Astrocyte (in vitro differentiated cells and primary cell): ENCODE measurements at places on chromosomes 2 and 18.
A peak's percentile ranks its signal among the peaks of the same experiment; 100 is the strongest.

DNA sequence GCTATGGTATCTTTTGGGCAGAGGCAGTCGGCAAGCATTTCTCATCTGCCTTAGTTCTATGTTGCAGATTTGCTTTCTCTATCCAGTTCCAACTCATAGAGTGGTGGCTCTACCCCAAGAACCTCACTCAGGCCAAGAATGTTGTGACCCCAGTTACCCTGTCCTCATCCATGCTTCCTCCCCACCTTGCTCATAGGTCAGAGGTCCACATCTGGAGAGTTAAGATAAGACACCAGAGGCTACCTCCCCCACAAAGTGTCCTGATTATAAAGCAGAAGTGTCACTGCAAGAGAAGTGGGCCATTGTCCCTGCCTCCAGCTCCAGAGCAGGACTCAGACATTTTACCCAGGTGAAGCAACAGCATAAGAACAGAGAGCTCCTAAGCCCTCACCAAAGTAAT, 276.8 kb upstream of the CHST9 start:
- DNase-seq = no peak

DNA sequence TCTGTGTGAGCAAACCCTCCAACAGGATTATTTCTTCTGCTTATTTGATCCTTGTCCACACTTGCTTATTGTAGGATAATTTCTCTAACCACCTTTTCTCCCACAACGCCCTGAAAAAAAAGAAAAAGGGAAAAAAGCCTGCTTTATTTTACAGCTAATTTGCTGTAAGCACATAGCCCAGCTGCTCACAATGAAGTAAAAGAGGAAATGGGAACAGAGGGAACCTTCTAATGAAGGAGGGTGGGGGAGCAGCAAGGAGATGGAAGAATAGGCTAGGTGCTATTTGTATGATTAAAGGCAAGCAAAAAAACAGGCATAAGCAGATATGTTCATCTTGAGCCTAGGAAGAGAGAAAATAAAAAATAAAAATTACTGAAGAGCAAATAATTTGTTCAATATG, 331.6 kb downstream of the TXNL1 start:
- no peak for DNase-seq

DNA sequence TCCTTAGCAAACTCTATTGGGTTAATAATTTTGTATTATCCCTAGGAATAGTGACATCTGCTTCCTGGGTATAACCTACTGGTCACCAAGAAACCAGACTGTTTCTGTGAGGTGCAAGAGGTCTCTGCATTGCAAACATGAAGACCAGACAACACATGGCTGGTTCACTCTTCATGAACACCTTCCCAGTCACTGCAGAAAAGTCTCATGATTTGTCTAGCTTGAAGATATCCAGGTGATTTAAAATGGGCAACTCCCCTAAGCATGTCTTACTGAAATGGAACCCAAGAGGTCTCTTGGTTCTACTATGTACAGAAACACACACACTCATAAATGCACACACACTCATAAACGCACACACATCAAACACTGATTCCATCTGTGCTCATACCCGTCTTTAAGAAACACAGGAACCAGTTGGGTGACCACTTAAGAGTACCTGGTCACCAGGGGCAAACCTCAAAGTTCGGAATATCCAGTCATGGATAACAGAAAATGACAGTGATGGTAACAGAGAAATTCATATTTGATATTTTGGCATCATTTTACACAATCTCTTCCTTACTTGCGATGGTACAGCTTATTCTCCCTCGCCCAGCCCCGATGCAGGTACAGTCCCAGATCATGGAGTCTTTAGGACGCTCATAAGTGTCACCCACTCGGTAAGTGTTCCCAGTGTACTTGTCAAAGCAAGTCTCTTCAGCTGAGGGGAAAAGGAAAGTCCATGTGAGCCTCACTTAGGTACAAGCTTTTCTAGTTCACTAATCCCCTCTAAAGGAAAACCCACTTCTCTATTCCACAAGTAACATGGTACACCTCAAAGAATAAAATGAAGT, 2.9 kb downstream of the FN1 start:
- no peak for DNase-seq

DNA sequence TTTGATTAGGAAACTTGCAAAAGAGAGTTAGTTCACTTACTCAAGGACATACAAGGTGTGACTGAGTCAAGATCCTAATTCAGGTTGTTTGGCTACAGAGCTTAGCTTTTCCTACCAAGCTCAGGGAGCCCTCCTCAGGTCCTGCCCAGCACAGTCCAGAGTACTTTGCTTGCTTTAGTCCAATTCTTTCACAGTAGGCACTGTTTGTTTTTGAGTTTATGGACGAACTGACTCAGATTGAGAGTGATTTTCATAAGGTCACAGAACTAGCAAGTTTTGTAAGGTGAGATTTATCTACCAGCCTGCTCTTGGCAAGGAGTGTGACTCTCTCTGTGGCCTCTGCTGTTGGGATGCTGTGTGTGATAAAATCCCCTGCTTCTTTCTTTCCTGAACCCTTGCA, 310.5 kb downstream of the PTPRM start:
- no peak for DNase-seq

DNA sequence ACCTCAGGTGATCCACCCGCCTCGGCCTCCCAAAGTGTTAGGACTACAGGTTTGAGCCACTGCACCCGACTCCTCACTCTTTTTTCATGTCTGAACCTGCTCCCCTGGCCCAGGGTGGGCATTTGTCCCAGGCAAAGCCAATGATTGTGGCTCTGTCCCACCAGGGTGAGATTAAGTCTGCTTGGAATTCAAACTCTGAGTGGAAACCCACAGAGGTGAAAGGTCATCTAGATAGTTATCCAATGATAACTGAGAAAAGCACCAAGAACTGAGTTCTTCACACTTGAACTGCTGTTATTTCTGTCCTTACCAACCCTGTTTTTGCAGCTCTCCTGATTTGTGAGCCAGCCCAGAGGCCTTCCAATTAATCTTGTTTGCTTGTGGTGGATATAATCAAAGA, 62.4 kb upstream of the ACVR1 start:
- peak; percentile 60 for DNase-seq

DNA sequence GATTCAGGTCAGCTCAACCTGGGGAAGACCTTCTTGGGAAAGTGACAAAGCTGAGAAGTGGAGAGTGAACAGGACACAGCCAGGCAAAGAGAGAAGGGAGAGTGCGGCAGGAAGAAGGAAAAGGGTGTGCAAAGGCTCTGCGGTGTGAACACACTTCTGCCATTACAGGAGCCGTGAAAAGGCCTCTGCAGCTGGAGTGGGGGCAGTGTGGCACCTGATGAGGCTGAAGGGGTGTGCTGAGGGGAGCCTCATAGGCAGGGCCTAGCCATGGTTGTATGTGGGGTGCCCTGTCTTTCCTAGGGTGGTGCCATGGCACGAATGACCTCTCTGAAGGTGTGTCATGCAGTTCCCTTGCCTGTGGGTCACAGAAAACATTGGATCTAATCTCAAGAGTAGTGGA, 347.6 kb downstream of the CYRIA start:
- no peak for DNase-seq

- DNase-seq = no peak
These were observed 5.9 kb downstream of the SP9 start for GRCh38 chr2:174340400-174341292.

DNA sequence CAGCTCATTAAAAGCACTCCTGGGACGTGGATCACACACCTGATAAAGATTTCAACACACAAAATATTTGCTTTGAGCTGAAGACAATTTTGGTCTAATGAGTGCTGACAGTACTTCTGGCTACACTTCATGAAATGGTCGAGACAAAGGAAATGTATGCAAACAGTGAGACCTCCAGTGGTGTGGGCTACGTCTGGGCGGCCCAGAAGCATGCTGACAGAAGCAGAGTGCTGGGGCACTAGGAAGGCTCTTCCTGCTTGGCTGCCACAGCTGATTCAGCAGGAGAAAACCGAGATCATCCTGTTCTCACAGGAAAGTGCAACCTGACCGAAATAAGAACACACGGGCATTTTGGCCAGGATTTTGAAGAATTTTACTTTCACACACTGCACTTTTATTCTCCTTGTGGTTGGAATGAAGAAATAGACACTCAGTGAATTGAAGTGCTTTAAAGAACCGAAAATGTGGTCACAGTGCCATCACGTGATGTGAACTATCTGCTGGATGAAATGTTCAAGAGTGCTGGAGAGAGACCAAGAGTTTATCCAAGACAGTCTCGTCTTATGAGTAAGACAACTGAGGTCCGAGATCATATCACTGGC, 149.5 kb downstream of the CCBE1 start:
- DNase-seq = peak; percentile 92

GRCh38 chr2:179263446-179264367, 925 bp downstream of the SESTD1 start:
- DNase-seq = peak; percentile 51

DNA sequence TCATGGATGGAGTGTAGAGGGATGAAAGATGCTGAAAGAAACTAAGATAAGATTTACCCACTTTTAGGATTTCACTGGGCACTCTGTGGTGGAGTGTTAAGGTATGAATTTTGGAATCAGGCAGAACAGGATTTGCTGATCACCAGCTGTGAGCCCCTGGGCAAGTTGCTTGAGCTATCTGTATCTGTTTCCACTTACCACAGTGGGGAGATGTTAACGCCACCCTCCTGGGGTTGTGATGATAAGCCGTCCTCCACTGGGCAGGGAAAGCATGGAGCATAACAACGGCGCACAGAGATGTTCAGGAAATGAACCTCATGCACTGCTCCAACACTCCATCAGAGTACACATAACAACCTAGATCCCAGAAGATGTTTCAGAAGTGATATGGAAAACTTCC, 160.6 kb downstream of the MTCL1 start:
- DNase-seq = no peak

DNA sequence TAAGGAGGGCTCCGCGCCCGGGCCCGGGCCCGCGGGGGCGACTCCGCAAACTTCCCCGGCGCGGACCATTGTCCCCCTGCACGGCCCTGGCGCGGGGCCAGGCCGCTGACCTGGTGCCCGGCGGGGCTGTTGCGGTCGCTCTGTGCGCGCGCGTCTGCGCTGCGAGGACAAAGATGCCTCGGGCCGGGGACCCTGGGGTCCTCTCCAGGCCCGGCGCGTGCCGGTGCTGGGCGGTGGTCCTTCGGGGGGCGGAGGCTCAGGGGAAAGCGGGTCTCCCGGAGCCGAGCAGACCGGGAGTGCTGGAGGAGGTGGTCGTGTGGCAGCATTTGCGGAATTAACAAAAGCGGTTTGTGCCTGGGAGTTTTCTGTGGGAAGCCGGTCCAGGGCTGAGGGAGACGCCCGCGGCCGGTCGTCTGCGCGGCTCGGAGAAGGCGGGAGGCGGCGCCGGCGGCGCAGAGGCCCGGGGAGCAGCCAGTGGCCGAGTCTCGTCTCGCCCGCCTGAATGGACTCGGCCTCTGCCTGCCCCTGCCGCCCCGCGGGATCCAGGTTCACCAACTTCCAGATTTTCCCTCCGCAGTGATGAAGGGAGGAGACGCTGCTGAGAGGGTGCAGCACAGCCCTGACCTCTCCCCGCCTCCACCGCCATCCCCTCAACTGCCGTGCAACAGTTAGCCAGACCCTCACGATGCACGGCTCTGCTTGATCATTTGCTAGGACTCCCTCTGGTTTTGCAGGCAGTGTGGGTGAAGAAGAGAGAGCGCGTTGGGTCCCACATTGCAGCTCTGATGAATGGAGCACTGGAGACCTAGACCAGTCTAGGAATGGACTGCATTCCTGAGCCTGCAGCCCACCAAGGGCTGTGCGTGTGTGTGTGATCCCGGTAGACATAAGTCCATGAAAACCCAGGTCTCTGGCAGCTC, 705 bp downstream of the EFR3B start:
- DNase-seq = peak; percentile 21

DNA sequence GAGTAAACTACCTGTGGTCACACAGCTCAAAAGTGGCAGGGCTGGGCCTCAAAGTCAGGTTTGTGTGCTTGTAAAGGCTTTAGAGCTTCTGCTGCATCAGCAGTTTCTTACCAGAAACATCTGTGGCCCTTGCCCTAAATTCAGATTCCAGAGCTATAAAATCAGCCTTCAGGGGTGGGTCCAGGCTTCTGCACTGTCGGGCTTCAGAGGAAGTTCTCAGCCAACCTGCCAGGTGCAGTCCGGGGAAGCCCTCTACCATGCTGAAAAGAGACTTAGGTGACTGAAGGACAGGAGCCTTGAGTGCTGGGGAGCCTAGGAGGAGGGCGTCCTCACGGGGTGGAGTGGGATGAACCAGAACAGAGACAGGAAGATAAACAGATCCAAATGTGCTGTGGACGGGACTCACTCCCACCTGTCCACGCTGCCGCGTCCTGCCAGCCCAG, 69.9 kb upstream of the HS6ST1 start:
- DNase-seq = no peak

- DNase-seq = no peak
These were observed 73.1 kb downstream of the MYCN start for GRCh38 chr2:16013359-16013911.

- peak; percentile 6 for DNase-seq
These were observed 47.6 kb downstream of the PDCL3 start for GRCh38 chr2:100610381-100610831.

GRCh38 chr2:163884416-163884815, 148.6 kb upstream of the FIGN start:
- no peak for DNase-seq

DNA sequence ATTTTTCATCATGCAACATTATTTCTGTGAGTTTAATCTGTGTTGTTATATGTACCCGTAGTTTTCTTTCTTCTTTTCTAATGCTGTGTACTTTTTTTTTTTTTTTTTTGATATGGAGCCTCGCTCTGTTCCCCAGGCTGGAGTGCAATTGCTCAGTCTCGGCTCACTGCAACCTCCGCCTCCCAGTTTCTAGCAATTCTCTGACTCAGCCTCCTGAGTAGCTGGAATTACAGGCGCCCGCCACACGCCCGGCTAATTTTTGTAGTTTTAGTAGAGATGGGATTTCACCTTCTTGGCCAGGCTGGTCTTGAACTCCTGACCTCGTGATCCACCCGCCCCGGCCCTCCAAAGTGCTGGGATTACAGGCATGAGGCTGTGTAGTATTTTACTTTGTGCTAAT, 155.4 kb downstream of the GALR1 start:
- no peak for DNase-seq

DNA sequence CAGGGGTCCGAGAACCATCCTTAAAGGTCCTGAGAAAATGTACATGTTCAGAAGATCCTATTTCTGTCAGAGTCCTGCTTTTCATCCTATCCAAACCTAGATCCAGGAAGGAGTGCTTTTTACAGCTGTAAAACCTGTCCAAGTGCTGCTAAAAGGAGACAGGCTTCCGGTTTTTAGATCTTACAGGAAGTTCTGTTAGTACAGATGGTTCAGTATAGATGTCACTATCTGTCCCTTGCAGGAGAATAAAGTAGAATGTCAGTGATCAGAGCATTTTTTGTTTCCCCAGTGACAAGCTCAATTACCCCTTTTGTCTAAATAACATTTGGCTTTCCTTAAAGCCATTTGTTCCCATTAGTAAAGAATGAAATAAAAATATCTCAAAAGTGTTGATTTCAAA, 98.3 kb downstream of the NRP2 start:
- no peak for DNase-seq

GRCh38 chr2:84805250-84805958, 75.5 kb downstream of the TRABD2A start:
- peak; percentile 80 for DNase-seq

DNA sequence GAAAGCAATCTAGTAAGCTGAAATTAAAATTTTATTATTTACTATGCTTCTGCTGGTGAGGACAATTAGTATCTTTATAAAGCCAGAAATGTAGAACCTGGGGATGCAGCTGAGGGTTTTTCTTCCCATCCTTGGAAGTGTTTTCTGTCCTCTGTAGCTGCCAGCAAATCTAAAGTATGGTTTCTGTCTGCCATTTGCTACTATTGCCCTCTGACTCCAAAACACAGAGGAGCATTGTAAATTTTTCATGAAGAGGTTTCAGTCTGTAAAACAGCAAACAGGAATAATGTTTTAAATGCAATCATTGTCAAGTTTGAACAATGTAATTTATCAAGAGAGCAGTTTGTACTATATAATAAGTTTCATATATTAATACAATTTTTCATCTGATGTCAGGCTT, 258.8 kb downstream of the ZNF407 start:
- no peak for DNase-seq
